ENCODE measurements at places on chromosomes 7 and 10.

GRCh38 chr10:62554632-62555199 is 180.5 kb downstream of the ZNF365 start:
- DNase-seq = no peak

DNA sequence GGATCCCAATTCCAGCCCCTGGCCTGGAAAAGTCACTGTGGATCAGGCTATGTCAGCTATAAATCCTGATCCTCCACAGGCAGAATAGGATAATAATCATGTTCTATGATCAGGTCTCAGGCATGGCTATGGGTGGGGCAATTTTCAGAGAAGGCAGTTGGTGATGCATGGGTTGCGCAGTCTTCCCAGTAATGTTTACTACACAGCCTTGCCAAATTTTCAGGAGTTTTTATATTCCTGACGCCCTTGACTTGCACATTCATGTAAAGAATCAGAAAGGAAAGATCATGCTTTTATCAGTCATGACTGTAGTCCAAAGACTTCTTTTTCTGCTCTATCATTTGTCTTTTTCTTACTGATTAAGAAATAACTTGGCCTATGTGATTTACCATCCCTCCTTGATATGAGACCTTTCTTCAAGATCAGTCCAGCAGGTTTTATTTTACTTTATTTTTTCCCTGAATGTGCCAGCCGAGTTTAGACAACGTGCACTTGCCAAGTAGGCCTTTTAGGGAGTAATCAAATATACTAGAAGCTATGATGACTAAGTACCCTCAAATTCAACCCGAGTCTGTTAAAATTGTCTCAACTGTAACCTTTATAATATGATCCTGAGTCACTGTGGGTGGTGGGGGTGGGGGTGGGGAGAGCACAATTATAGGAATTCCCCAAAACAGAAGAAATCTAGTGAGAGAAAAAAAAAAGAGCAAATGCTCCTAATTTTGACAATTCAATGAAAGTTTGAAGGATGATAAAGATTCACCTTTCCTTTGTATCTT is 31.9 kb downstream of the ARL4A start:
- no peak for DNase-seq

DNA sequence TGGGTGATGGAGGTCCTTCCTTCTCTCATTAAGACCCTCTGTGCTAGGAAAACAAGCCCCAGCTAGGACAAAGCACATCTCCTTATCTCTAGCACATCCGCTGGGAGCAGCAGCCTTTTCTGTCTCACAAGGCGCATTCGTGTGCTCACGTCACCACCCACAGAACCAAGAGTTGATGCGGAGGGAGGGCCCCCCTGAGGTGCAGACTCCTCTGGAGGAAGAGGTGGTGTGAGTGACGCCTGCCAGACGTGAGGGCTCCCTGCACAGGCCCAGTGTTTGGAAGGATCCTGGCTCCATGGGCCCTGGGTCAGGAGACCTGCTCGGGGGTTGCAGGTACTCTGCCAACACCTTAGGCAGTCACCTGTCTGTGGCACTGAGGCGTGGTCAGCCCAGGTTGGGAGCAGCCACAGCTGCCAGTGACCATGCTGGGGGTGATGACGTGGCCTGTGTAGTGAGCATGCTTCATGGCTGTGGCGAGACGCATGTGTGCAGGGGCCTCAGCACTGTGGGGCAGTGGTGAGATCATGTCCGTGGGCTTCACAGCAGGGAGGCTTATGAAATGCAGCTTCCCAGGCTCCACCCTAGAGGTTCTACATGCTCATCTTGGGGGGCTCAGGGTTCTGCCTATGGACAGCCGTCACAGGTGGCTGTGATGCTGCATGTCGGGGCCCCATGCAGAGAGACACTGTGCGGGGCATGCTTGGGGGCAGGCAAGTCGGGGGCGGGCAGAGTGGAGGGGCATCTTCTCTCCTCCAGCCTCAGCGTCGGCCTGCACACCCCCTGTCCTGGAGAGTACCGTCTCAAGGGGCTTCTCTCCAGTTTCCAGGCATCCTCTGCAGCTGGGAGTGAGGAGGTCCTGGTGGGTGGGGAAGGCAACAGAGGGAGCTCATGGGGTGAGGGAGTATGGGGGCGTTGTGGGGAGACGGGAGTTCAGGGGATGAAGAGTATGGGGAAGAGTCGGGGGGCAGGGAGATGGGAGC is 56.2 kb upstream of the DPYSL4 start:
- DNase-seq = no peak

GRCh38 chr10:121631365-121632029 is 33.3 kb upstream of the FGFR2 start:
- DNase-seq = no peak

DNA sequence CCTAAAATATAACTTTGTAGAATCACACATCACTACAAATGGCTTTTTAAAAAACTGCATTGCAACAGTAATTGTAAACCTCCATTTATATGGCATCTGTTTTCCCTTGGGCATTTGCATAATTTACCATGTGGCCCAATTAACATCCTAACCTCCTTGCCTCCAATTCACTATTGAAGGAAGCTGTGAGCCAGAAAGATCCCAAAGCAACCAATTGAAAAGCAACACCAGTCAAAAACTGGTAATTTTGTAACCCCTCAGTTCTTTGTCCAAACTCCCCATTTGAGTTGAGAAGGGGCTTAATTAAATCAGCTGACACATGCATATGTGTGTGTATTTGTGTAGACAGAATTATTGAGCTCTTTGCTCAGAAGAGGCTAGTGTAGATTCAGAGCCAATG is 90.3 kb downstream of the FAM13C start:
- no peak for DNase-seq

- no peak for DNase-seq
Measured at GRCh38 chr10:80253266-80253962, 36.0 kb downstream of the MAT1A start.

GRCh38 chr7:140045697-140046096 is 17.1 kb downstream of the PARP12 start:
- peak; percentile 32 for DNase-seq

All from osteocyte (in vitro differentiated cells).